ENCODE measurements at places on chromosomes 5 and 9.

GRCh38 chr9:81116340-81117137 is 572.8 kb downstream of the TLE1 start:
- DNase-seq: no peak

DNA sequence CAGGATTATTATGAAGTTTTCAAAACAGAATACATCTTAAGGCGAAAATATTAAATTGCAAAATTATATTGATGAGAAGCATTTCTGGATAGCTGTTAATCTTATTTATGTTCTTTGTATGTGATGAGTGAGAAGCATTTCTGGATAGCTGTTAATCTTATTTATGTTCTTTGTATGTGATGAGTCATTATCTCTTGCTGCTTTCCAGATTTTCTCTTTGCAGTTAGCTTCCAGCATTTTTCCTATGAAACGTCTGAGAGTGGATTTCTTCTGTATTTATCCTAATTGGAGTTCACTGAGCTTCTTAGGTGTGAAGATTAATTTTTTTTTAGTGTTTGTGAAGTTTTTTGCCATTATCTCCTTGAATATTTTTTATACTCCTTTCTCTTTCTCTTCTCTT is 8.2 kb downstream of the TMEM232 start:
- no peak for DNase-seq

DNA sequence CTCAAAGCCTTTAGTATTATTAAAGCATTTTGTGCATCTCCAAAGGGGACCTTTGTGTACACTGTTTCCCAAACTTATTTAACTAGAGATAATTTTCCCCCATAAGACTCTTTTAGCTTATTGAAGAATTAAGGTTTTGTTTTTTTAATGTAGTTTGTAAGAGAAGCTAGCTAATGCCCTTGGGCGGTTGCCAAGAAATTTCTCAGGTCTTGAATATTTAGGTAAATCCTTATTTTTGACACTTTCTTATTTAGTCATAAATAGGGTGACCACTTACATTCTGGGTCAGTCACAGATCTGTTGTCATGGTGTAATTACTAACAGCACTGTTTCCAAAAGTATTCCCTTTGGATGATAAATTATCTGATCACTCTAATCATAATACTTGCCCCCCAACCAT is 27.2 kb downstream of the TNFAIP8 start:
- DNase-seq: no peak

- DNase-seq: no peak
Observed at GRCh38 chr5:121171834-121172233, 679.8 kb upstream of the FTMT start.

DNA sequence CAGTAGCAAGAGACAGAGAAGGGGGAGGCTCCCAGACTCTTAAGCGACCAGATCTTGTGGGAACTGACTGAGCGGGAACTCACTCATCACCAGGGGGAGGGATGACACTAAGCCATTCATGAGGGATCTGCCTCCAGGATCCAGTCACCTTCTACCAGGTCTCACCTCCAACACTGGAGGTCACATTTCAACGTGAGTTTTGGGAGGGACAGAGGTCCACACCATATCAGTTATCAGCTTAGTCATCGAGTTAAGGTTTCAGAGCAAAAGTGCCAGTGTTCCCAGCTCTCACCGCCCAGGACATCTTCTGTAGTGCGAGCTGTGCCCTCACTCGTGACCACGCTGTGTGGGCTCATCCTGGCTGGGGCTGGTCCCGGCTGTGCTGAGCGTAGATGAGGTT is 98.7 kb upstream of the CACNA1B start:
- DNase-seq: no peak

DNA sequence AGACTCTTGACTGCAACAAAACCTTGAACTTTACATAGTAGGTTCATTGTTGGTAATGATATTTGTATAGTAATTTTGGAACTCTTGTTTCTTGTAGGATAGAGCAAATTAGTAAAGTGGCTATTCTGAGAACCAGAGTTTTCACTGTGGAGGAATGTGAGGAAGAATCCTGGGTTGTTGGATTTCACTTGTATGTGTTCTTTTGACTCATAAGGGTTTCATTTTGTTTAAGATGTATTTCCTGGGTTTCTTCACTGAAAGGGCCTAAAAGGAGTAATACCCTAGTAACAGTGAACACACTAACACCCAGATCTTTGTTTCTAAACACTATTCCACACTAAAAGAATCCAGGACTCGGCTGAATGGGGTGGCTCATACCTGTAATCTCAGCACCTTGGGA is 20.1 kb downstream of the TTC1 start:
- no peak for DNase-seq

DNA sequence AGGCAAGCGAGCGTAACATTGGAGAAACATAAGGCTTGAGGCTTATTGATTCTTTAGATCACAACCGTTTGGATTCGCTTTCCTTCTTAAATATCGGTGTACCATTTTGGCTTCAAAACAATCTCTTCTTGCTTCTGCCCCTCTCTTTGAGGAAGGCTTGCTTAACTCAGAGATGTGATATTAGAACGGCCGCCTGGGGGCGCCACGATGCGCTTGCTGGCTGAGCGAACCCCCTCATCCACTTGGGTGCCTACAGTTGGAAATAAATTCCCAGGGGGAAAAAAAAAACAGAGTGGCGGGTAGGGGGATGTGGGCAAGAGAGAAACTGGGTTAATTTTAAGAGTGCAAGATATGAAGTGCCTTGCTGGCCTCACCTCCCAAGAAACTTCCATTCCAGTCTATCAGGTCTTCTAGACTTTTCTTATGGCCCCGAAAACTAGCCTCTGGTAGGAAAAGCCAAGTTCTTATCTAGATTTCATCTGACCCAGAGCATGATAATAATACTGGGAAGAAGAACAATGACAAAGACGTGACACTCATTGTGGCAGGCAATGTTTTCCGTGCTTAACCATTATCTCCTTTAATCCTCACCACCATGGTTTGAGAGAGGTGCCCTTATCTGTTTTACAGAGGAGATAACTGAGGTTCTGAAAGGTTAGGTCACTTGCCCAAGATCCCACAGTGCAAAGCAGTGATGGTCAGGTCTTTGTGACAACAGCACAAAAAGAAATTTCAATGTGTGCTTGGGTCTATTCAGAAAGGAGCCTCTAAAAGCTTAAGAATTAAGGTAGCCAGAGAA is 115.8 kb downstream of the DPYSL3 start:
- DNase-seq: no peak

GRCh38 chr5:77282337-77283027 is 72.0 kb downstream of the PDE8B start:
- DNase-seq: peak; percentile 39

DNA sequence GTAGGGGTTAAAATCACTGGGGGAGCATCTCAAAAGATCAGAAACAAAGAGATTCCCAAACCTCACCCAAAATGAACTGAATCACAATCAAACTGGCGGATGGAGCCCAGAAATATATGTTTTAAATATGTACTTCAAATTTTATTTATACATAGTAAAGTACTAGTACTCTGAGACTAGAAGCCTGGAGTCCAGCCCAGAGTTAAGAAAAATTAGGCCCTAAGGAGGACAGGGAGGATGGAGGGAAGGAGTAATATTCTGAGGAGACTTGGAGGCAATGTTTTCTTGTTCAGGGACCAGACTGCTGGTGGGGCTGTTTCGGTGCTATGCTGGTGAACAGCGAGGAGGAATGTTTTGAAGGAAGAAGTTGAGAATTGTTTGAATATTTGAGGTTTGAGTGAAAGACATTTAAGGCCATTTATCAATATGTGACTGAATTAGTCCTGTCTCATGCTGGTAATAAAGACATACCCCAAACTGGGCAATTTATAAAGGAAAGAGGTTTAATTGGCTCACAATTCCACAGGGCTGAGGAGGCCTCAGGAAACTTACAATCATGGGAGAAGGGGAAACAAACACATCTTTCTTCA is 552.4 kb upstream of the DAB2 start:
- DNase-seq: no peak

GRCh38 chr9:106127776-106128175 is 433.4 kb downstream of the TMEM38B start:
- DNase-seq: no peak

DNA sequence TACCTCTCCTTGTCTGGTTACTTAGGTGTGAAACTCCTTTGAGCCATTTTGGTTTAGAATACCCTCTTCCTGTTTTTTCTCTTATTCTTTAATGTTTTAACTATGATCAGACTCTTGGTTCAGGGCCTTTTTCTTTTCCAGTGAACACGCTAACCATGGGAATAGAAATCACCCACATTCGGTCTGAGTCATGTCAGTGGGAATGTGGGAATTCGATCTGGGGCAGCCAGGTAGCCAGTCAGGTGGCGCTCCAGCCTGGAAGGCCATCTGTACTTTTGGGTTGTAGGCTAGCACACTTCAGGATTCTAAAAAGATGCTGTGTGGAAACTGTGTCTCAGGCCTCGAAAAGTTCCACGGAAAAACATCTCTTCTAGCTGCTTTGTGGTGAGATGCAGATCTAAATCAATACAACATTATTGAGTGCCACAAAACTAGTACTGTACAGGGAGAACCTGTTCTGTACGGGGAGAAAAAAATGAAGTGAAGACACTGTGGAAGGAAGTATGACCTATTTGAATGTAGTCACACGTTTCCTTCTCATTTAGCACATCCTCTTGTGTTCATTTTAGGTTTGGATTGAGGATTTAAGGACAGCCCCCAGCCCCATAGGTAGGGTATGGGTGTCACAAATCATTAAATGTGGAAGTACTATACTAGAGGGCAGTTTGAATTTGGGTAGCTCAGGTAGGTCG is 36.4 kb downstream of the SNX30 start:
- no peak for DNase-seq
